Activated CD8-positive, alpha-beta memory T cell treated with anti-CD3 and anti-CD28 coated beads, Interleukin-2, amount 50 U/mL, for 4 hours (primary cell): ENCODE measurements at places on chromosomes 2 and 18.
A peak's percentile ranks its signal among the peaks of the same experiment; 100 is the strongest.

DNA sequence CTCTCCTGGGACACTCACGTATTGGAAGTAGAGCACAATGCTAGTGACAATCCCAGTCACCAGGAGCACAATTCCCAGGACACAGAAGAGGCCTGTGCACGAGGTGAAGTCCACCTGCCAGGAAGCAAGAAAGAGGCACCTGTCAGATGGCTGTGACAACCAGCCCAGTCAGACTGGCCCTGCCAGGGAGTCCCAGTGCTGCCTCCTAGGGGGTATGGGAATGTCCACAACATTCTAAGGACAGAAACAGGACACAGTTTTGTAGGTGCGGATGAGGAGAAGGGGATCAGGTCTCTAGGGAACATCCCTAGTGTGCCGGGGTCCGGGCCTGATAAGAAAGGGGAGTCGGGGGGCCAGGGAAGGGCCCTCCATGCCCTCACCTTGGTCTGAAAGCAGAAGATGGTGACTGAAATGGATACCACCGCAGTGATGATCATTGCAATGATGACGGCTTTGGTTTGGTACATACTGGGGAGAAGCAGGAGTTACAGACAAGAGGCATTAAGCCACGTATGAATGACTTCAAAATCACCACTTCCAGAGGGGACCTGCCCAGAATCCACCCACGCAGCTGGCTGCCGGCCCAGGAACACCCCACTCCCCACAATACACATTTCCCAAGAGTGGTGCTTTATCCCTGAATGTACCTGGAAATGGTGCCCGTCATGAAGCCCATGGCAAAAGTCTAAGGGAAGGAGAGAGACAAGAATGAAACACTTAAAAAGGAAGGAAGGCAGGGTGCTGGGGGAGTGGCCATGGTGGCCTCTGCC, 6.9 kb downstream of the PNKD start:
- no peak for DNase-seq

DNA sequence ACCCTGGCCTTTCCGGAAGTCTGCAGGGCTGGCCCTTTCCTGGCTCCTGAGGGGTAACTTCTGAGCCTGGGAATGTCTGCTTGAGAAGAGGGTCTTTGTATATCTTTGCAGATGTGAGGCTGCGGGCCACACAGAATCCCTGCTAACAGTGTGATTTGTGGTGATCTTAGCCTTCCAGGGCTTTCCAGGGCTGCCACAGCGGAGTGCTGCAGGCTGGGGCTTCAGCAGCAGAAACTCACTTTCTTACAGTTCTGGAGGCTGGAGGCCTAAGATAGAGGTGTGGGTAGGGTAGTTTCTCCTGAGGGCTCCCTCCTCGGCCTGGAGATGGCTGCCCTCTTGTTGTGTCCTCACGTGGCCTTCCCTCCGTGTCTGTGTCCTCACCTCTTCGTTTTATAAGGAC, 294.7 kb upstream of the HS6ST1 start:
- no peak for DNase-seq

DNA sequence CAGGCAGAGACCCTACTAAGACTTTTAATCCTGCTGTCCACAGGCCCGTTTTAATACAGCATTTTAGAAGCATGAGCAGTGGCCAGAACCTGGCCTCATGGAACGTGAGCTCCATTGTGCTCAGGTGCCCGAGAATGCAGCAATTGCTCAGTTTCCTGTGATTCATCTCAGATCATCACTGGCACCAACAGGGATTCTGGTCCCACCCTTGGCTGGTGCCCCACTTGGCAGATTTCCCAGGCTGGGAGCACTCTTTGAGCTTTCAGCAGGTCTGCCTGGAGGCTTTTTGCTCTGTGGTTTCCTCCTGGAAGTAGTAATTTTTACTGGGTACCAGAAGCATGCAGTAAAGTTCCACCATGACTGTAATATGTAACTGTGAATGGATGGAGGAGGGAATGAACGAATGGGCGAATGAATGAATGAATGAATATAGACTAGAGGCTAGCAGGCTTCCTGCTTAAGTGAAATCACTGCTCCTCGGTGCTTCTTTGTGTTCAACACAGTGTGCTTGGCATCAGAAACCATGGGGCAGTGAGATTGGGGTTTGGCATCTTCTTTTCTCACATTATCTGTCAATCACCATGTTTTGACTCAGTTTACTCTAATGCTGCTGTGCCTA, 312.9 kb downstream of the PRKCE start:
- DNase-seq = no peak

- DNase-seq = no peak
Measured at GRCh38 chr2:127943186-127943585, 57.4 kb upstream of the AMMECR1L start.

- DNase-seq = no peak
Measured at GRCh38 chr2:202514732-202515131, 120.0 kb upstream of the FAM117B start.

GRCh38 chr2:120743657-120744056, 8.0 kb downstream of the GLI2 start:
- no peak for DNase-seq

GRCh38 chr18:49733896-49734585, 79.3 kb downstream of the ACAA2 start:
- DNase-seq = no peak

DNA sequence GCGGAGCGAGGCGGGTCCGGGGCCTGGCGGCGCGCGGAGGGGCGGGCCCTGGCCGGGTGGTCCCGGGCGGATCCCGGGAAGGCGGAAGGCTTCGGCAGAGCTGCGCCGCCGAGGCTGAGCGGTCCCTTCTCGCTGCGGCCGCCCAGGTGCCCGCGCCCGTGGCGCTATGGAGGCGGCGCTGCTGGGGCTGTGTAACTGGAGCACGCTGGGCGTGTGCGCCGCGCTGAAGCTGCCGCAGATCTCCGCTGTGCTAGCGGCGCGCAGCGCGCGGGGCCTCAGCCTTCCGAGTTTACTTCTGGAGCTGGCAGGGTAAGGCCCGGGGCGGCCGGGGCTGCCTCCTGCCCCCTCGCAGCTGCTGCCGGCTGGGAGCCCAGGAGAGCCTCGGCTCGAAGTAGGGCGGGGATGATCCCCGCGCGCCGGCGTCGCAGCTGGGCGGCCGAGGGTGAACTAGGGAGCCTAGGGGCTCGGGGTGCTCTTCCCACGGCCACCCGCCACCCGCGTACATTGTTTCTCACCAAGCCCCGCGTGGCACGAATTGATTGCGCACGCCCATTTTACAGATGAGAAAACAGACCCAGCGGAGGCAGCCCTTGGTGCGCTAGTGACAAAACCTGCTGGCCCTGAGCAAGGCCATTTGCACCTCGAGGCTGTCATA, at the start of gene SLC66A3:
TSS of gene SLC66A3 (plus strand) at position 87 of the 655 bp plus-strand sequence. CDS start at position 167, 80 bp downstream.
- no peak for DNase-seq

- DNase-seq = no peak
Measured at GRCh38 chr18:54899500-54899899, 59.8 kb downstream of the CCDC68 start.

DNA sequence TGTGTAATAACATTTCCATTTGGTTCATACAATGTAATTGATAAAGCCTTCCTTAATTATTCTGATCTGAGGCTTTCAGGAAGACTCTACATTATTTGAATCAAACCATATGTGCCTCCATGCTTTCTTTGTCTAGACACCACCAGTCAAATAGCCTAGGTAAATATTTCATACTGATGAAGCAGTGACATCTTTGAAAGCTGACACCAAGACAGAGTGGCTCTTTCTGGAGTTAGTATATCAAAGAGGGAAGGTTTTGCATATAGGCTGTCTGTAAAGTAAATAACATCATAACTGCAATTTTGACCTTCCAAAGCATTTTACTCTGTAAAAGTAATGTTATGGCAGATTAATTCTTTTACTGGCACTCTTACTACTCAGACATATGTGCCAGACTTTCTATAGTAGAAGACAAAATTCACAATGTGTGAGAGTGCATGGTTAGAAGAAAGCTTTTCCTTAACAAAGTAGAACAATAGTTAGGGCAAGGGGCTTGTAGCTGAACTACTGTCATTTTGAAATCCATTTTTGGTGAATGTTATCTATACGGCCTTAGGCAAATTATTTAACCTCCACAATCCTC, 177.3 kb downstream of the ERBB4 start:
- no peak for DNase-seq

- DNase-seq = no peak
Measured at GRCh38 chr2:106899786-106900530, 14.0 kb upstream of the ST6GAL2 start.

GRCh38 chr2:48440103-48440390, 89.9 kb upstream of the STON1 start:
- no peak for DNase-seq

DNA sequence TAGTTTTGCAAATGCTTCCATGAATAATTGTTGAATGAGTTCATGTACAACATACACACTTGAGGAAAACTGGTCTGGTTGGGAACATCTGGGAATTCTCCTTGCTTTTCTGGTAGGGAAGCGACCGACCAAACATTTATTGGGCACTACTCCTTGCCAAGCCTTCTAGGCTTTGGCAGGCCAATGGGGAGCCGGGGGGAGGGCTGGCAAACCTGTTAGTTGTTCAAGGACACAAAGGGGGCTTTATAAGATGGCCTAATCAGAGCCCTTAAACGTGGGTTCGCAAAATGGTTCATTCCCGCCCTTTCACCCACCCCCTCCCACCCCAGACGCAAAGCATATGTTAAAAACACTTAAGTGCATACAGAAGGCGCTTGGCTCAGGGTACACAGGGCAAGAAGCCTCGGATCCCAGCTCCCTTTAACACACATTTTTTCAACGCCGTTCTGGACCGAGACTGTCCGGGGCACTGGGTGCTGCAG, 844 bp upstream of the VSNL1 start:
- DNase-seq = no peak

DNA sequence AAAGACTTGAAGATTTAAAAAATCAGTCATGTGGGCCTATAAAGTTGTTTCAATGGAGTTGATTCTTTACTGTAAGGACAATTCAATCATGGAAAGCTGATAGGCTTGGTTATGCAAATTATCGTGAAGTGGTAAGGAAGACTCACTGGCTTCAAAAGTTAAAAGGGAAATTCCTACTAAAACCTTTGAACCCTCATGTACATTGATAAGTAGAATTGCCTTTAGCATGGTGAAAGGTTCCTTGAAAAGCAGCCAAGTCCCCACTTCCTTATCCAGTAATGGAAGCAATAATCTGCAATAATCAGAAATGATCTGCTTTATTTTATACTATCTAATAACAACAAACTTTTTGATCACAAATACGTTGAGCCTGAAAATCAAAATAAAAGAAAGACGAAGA, 14.4 kb upstream of the CCL20 start:
- no peak for DNase-seq

DNA sequence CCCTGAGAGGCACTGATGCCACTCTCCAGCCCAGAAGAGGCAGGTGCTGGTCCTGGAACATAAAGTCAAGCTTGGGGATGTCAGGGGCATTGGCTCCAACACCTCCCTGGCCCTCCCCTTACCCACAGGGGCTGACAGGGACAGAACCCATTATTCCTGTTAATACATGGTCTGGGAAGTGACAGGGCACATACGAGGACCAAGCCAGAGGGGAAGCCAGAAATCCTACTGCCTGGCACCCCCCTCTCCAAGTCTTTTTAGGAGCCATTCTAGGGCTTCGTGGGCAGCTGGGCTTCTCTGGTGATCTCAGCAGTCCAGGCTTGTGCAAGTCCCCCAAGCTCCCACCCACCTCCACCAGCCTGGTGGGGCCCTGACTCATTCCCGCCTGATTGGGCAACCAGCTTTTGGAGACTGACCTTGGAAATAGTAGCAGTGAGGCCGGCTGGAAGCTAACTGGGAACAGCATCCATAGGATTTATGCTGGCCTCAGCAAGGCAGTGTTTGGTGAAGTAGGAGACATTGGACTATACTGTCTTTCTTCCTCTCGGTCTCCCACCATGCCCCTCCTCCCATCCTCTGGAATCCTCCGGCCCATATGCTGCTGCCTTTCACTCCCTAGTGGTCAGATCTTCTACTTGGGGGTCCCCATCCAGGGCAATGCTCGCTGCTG, 86.4 kb upstream of the HK2 start:
- DNase-seq = no peak

DNA sequence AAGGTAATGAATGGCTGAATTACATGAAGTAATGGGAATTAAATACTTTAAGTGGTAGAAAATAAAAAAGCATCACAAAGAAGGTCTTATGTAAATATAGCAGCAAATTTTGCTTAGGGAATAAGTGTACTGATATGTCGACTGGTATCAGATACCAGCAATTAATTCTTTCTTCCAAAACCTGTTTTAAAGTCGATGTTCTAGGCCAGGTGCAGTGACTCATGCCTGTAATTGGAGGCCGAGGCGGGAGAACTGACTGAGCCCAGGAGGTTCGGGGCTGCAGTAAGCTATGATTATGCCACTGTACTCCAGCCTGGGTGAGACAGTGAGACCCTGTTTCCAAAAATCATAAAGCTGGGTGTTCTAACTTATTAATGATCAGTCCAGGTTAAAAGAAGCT, 30.3 kb downstream of the SP3 start:
- DNase-seq = peak; percentile 28

DNA sequence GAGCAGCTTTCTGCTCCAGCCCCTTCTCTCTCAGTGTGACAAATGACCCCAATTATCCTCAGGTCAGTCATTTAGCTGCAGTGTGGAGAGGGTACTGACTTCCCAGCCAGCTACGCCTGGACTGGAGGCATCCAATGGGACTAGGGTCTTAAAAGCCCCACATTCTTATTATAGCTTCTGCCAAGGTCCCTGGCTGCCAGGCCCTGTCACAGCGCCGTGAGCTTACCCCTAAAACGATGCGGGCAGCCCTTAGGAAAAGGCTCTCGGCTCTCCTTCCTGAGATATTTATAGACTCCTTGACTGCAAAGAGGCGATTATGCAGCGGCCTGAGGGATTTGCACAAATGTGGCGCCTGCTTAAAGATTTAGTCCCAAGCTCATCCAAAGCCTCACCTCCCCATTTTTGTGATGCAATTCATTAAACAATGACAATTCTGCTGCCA, 69.2 kb upstream of the EDAR start:
- DNase-seq = no peak

- DNase-seq = no peak
Measured at GRCh38 chr18:58087928-58088690, 44.1 kb downstream of the NEDD4L start.

GRCh38 chr2:43790147-43790546, 16.3 kb downstream of the DYNC2LI1 start:
- no peak for DNase-seq

GRCh38 chr18:8413751-8414150, 195.5 kb upstream of the RAB12 start:
- DNase-seq = no peak

GRCh38 chr18:58862851-58863538, 1.7 kb upstream of the ZNF532 start:
- no peak for DNase-seq

DNA sequence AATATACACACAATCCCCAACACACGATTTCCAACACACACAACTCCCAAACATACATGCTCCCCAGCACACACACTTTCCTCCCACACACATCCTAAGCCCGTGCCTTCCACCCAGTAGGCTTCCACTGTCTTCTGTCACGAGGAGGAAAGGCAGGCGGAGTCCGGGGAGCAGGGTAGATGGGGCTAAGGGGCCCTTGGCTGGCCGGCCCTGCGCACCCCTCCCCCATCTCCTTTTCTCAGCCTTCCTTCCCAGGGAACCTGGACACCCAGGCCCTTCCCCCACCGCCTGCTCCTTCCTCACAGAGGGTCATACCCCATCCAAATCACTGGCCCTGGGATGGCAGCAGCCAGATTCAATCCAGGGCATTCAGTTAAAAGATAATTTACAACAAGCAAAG, 3.4 kb upstream of the PDCD1 start:
- no peak for DNase-seq

- no peak for DNase-seq
Measured at GRCh38 chr2:151498178-151498577, 88.5 kb downstream of the RIF1 start.
